ENCODE measurements at places on chromosomes 6 and 20. TPM values are rescaled to one million over a fixed set of nuclear protein-coding genes. Genes with fewer than 3 reads are reported as not detected.

- DNase-seq, result no peak
These were observed 46.6 kb downstream of the UBR2 start for GRCh38 chr6:42610416-42610815.

GRCh38 chr6:11538052-11538818 is 686 bp downstream of the TMEM170B start:
- DNase-seq, result peak; percentile 32

GRCh38 chr6:154463573-154464419 is 46.7 kb downstream of the CNKSR3 start:
- DNase-seq, result no peak

- no peak for DNase-seq
These were observed 207.9 kb downstream of the ERMARD start for GRCh38 chr6:169959136-169960002.

DNA sequence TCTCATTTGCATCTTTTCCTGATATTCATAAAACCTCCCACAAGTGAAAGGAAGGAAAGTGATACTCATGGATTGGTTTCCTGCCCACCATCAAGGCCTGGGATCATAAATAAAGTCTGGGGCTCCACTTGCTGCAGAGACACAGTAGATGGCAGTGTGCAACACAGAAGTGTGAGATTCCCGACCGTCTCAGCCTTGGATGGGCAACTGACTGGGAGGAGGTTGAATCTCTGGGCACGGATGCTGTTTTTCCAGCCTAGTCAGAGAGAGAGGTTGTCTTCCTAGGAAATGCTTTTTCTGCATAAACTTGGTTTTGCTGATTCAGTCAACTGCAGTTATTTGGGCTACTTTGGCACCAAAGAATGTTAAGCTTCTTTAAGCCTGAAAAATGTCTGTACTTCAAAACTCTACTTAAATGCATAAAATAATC is 9.9 kb upstream of the RFPL4B start:
- peak; percentile 27 for DNase-seq

DNA sequence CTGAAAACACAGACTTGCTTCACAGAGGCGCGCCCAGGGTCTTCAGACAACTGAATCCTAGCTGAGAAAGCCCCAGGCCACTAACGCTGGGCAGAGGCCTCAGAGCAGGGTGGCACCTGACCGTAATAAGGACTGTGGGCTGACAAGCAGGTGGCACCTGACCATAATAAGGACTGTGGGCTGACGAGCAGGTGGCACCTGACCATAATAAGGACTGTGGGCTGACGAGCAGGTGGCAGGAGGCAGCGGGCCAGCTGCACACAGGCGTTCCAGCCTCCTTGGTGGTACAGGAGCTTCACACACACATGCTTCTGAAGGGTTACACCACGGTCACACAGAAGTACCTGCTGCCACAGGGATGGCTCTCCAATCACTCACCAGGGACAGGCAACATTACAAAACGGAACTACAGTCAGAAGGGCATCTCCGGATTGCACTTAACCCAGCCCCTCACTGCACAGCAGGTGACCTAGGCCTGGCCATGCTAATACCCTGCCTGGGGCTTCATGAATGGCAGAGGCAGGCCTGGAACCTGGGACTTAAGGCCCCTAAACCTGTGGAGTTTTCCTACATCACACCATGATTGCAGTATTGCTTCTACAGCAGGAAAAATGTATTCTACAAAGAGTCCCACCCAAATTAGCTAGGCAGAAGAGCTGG is 50.8 kb downstream of the PSMG4 start:
- no peak for DNase-seq

DNA sequence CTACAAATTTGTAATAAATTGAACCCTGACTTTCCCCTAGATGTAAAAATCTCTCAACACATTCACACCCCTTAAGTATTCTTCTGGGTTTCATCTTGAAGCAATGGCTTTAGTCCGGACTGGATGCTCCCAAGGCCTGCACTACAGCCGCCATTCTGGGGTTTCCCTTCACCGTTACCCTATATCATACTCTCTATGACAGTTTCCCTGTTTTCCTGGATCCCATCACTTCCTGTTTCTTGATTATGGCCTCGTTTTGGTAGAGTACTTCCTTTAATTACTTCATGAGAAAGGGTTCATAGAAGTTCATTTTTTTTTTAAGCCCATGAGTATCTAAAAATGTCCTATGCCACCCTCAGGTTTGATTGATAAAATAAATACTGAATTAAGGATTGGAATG is 11.7 kb downstream of the FIG4 start:
- DNase-seq, result no peak

GRCh38 chr6:39082310-39082709 is 32.7 kb downstream of the SAYSD1 start:
- DNase-seq, result no peak

GRCh38 chr20:29690274-29690673 is 1567.2 kb upstream of the DEFB115 start:
- no peak for DNase-seq

- DNase-seq, result no peak
These were observed 64.5 kb downstream of the TRMT6 start for GRCh38 chr20:5885866-5886265.

- no peak for DNase-seq
These were observed 74.3 kb downstream of the SYNDIG1 start for GRCh38 chr20:24543741-24544140.

GRCh38 chr20:39532205-39532604 is 570.1 kb downstream of the DHX35 start:
- no peak for DNase-seq

GRCh38 chr6:12367412-12367811 is 77.3 kb downstream of the EDN1 start:
- no peak for DNase-seq

- DNase-seq, result no peak
These were observed 114.1 kb downstream of the KIF16B start for GRCh38 chr20:16459019-16459700.

- DNase-seq, result no peak
These were observed 19.5 kb upstream of the TCFL5 start for GRCh38 chr20:62880935-62881661.

GRCh38 chr6:4270776-4271175 is 135.4 kb upstream of the ECI2 start:
- DNase-seq, result no peak

DNA sequence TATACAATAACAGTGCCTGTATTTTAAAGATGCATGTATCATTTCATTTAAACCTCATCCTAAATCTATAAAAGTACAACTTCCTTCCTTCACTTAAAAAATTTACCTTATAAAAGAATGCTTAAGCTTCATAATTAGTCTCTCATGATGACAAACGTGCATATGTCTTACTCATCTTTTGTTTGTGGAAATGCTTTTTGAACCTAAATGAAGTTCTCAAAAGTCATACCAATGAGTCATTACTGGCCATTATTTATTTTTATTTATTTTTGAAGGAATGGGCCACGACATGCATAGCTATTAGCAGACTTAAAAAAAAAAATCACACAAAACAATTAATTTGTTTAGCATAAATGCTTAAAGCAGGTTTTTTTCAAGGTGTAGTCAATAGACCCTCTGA is 3.7 kb downstream of the TFB1M start:
- DNase-seq, result no peak

- DNase-seq, result no peak
These were observed 10.9 kb upstream of the KLHL32 start for GRCh38 chr6:96913621-96914020.

- no peak for DNase-seq
These were observed 311.1 kb downstream of the MMUT start for GRCh38 chr6:49151957-49152356.

DNA sequence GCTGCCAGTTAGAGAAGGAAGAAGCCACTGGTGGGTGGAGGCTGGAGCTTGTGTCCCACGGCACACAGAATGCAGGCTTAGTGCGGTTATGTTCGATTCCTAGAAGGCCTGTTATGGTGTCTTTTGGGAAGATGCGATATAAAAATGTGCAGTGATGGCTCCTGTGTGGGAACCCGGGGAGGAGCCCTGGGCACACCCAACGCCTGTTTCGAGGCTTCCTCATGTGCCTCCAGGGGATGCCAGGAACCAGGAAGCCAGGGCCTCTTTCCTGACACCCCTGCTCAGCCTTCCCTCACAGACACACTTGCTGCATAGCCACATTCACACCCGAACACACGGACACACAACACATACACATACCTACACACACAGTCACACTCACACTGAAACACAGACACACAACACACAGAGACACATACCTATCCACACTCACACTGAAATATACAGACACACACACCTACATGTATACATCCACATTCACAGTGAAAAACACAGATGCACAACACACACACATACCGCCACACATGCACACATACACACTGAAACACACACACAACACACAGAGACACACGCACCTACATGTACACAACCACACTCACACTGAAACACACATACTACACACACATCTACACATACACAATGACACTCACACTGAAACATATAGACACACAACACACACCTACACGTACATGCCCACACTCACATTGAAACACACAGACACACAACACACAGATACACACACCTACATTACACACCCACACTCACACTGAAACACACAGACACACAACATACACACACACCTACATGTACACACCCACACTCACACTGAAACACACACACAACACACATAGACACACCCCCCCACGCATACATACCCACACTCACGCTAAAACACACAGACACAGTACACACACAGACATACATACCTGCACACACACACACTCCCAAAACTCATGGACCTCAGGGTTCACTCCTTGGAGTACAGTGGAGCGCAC is 1.2 kb upstream of the CST11 start:
- no peak for DNase-seq

GRCh38 chr6:18178960-18179615 is 23.9 kb downstream of the KDM1B start:
- DNase-seq, result no peak

DNA sequence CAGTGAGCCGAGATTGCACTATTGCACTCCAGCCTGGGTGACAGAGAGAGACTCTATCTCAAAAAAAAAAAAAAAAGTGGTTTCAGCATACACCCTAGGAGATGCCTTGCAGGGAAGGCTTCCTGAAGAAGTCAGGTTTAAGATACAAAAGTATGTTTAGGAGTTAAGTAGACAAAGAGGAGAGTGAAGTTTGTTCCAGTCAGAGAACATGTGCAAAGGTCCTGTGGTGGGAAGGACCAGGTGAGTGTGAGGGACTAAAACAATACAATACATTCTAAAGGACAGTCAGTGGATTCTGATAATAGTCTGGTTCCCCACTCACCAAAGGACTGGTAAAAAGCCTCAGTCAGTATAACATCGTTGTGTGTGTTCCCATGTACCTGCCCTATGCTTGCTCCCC is 299.3 kb downstream of the HIVEP2 start:
- DNase-seq, result no peak

DNA sequence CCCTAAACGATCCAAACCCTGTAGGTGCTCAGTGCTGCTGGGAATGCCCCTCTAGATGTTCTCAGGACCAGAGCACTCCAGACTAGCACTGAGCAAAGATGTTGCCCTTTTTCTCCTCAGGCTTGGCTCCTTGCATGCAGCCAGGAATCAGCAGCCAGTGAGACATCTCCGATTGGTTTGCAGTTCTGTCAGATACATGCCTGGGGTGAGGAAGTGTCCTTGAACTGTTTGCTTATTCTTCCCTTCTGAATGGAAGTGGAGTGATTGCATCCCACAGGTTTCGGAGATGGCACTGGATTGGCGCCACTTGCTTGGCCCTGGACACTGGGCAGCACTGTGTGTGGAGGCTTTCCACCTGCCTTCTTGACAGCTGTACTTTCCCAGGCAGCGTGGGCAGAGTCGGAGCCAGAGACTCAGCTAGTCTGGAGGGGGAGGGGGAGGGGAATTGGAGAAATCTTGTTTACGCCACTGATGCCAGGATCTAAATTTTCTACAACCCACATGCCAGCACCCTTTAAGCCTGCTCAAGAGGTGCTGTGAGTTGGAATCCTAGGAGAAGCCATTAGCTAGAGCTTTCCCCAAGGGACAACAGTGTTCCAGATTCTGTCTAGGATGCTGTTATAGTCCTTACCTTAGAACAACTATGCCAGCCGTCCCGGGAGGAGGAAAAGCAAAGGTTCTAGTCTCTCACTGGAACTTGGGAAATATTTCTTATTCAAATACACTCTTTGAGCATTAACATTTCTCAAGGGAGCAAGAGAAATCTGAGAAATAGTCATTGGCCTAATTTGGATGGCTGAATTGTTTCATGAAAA is 49.2 kb upstream of the SASH1 start:
- DNase-seq, result peak; percentile 21

- no peak for DNase-seq
These were observed 49.8 kb upstream of the ADTRP start for GRCh38 chr6:11828262-11828870.

GRCh38 chr6:82283771-82284410 is 36.3 kb upstream of the IBTK start:
- DNase-seq, result no peak

The WFDC13 gene
- total RNA-seq, result not detected

The SLC32A1 gene
- not detected for total RNA-seq

The PTP4A1 gene
- total RNA-seq, result 22.3 TPM

The TRMT6 gene
- 7.2 TPM for total RNA-seq

The ANGPT4 gene
- total RNA-seq, result 0.05 TPM

The TDRD6 gene
- total RNA-seq, result 0.36 TPM

The CLVS2 gene
- 0.05 TPM for total RNA-seq

The LHFPL5 gene
- not detected for total RNA-seq

The CNR1 gene
- 0.66 TPM for total RNA-seq

The METTL24 gene
- total RNA-seq, result 1.2 TPM

The LATS1 gene
- total RNA-seq, result 10.8 TPM

The PARD6B gene
- 3.4 TPM for total RNA-seq

The ANKEF1 gene
- 1.3 TPM for total RNA-seq

The CCN5 gene
- 37.0 TPM for total RNA-seq

The C6orf132 gene
- total RNA-seq, result 1.4 TPM

The ADGRG6 gene
- total RNA-seq, result 3.6 TPM

The TP53TG5 gene
- total RNA-seq, result 0.80 TPM

Data from left ventricle myocardium inferior (tissue), 1 donor.